ENCODE measurements at places on chromosomes 12 and 14.

DNA sequence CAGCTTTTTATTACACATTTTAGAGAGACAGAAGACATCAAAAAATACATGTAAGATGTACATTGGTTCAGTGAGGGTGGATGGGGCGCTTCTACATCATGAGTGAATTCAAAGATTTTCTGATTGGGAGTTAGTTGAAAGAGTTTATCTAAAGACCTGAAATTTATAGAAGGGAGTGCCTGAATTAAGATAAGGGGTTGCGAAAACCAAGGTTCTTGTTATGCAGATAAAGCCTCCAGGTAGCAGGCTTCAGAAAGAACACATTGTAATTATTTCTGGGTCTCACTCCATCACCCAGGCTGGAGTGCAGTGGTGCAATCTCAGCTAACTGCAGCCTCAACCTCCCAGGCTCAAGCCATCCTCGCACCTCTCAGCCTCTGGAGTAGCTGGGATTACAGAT is 26.2 kb upstream of the TMPO start:
- DNase-seq: no peak

DNA sequence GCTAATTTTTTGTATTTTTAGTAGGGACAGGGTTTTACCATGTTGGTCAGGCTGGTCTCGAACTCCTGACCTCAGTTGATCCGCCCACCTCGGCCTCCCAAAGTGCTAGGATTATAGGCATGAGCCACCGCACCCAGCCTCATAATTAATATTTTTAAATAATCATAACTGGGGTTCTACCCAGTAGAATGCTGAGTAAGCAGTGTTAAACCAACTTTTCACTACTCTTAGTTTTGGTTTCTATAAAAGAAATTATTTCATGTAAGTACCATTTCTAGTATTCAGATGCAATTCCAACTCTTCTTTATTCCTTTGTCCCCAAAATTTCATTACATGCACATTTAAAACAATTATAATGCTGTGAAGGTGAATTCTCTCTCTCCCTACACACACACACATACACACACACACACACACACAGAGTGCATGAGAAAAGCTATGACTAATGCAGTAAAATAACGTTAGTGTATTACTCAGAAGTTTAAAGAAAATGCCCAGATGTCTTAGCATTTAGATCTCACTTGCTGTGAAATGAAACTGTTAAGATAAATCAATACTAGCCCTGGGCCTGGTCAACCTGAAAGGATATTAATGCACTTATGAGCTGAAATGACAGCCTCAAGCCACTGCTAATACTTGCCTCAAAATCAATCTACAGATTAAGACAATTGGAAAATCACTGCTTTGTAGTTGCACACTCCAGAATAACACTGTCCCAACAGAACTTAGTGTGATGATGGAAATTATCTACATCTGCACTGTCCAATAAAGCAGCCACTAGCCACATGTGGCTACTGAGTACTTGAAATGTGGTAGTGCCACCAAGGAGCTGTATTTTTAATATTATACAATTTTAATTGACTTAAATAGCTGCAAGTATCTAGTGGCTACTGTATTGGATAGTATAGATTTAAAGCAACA is 36.0 kb downstream of the PTPN21 start:
- DNase-seq: no peak

GRCh38 chr12:64890873-64891468 is 66.5 kb downstream of the TBC1D30 start:
- DNase-seq: peak; percentile 22

DNA sequence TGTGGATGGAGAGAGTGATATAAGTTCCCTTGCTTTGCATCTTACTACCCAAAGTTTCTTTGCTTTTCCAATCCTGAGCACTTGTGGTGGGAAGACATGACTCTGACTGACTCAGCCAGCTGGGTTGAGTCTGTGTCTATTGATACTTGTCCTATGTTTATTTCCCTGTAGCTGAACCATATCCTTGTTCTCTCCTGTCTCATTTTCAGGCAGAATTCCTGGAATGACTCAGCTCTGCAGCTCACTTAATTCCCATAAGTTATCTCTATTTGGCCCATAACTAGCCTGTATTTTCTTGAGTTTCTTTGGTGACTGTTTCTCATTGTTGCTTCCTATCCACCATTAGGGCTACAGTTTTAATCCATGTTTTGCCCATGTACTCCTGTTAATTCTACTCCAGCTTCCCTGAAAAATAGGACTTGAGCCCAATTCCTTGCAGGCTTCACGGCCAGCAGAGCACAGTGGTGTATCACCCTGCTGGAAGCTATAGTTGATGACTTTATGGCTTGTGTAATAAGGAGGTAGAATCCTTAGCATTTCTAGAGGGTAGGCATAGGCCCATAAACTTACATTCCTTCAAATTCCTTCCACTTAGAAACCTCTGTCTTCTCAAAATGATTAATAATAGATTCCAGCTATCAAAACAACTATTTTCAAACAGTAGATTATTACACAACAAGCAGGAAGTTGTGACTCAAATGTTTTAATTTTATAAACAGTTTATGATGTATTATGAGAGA is 183.1 kb downstream of the TMTC3 start:
- DNase-seq: no peak

- no peak for DNase-seq
These were observed 40.5 kb upstream of the GPR68 start for GRCh38 chr14:91284791-91285548.

GRCh38 chr12:67909091-67909531 is 80.1 kb upstream of the IFNG-AS1 start:
- no peak for DNase-seq

DNA sequence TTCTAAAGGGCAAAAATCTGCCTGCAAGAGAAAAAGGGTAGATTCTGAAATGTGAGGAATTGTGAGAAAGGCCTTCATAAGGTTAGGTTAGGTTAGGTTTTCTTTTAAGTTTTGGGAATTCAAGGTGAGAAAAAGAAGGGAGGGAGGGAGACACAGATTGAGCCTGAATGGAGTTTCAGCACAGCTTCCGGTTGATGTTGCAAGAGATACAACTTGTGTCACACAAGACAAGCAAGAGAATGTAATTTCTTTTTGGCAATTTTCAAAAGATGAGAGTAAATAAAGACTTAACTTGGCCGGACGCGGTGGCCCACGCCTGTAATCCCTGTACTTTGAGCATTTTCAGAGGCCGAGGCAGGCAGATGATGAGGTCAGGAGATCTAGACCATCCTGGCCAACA is 63.8 kb downstream of the CPSF2 start:
- no peak for DNase-seq

- no peak for DNase-seq
These were observed 17.5 kb downstream of the C2CD5 start for GRCh38 chr12:22526836-22527235.

DNA sequence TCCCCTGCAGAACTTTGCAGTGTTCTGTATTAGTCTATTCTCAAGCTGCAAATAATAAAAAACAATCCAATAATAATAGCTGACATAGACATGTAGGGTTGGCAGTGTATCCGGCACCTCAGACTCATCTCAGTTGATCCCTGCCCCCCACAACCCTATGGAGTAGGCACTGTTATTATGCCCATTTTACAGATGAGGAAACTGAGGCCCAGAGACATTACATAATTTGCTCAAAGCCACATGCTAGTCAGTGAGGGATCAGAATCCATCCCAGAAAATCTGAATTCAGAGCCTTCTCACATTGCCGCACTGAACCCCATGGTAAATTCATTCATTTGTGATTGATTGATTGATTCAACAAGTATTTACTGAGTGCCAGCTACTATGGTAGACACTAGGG is 226.6 kb upstream of the PWP1 start:
- no peak for DNase-seq

- no peak for DNase-seq
These were observed 176.9 kb upstream of the MDGA2 start for GRCh38 chr14:47852278-47852677.

- DNase-seq: no peak
These were observed 19.3 kb upstream of the MMP17 start for GRCh38 chr12:131808744-131809371.

DNA sequence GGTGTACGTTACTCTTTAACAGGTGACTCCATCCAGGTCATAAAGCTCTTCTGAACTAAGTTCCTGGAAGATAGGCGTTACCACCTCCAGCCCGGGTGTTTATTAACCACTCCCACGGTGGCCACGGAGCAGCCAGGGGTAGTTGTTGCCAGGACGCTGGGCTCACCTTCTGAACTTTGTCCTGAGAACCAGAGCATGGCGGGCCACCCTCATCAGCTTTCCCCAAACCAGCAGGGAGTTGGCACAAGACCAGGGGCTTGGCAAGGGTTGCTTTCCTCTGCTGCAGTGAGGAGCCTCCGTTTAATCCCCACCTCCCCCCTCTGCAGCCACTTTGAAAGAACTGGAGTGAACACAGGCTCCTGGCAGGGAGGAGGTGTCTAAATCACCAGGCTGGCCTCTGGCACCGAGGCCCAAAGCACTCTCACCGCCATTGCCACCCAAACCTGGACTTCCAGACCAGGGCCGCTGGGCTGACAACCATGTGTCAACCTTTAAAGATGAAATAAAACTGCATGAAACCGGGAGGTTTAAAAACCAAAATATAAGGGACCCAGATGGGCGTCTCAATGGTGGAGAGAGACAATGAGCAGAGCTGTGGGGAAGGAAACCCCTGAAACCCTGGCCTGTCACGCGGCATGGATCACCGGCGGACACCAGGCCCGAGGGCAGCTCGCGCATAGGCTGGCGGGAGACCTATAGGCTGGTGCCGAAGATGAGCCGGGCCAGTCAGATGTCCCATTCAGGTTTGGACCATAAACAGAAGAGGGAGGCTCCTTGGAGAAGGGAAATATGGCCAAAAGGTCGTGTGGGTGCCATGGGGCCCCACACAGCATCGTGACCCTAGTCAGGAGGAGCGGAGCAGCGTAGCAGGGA is 30.9 kb upstream of the TDRD9 start:
- DNase-seq: no peak

- peak; percentile 14 for DNase-seq
These were observed 172.2 kb downstream of the PTPRO start for GRCh38 chr12:15494329-15495046.

GRCh38 chr12:39807043-39807442 is 187.4 kb upstream of the ABCD2 start:
- no peak for DNase-seq

DNA sequence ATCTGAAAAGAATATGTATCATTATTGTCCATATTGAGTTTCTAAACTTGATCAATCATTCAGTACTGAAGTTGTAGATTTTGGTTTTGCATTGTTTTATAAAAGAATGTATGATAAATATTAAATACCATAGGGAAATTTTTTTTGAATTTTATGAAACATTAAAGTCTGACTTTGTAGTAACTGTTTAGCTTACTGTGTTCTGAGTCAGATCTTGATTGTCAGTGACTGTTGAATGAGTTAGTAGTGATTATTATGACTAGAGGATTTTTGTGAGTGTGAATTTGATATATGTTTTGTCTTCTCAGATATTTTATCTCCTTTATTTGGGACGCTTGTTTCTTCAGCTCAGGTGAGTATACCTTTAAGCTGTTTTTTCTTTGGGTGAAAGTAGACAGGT is 10.1 kb downstream of the TDP1 start:
- DNase-seq: no peak

DNA sequence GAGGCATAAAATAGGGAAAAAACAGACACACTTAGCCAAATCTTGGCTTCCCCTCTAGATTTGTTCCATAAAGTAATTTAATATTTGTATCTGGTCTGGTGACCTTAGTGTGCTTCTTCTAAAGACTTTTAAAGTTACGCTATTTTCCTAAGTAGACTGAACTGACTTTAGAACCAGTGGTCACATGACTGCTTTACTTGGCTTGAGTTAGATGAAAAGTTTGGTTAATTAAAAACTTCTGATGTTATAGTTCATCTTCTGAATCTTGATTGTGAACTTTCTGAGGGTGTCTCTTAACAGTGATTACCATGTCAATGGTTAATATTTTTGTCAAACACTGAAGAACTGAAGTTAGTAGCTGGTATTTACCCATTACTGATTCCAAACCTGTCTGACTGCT is 2.6 kb downstream of the BBS10 start:
- DNase-seq: no peak

- no peak for DNase-seq
These were observed 1099.4 kb downstream of the FSCB start for GRCh38 chr14:43407706-43408105.

DNA sequence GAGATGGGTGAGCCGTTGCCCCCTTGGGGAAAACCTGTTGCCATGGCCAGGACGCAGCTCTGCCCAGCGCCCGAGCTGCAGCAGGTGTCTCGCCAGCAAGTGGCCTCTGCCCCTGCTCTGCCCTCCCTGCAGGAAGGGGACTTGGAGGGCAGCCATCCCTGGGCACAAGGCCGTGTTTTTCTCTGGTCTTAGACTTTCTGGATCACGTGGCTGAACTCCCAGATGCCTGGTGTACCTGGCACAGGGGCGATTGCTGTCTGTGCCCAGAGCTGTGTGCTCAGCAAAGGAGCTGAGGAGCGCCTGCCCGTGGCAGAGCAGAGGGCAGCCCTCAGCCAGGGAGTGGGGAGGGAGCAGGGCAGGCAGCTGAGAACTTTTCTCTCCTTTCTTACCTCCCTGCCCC is 38.0 kb downstream of the TMEM63C start:
- no peak for DNase-seq

- DNase-seq: no peak
These were observed 21.1 kb upstream of the ATF1 start for GRCh38 chr12:50742776-50743175.

DNA sequence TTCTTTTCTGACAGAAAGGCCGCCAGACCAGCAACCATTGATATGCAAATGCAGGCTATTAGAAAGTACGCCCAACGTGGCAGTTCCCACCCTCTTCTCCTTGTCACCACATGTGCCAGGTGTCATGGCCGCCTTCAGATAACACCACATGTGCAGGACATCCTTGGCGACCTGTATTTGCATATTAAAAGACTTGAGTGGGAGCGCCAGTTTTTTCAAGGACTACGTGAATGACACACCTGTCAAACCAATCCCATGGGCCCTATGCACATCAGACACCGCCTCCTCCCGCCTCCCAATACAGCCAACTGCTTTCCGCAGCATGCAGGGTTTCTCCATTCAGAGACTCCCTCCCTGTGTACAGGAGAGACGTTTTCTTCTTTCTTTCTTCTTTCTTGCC is 318.6 kb upstream of the FAR2 start:
- DNase-seq: no peak

DNA sequence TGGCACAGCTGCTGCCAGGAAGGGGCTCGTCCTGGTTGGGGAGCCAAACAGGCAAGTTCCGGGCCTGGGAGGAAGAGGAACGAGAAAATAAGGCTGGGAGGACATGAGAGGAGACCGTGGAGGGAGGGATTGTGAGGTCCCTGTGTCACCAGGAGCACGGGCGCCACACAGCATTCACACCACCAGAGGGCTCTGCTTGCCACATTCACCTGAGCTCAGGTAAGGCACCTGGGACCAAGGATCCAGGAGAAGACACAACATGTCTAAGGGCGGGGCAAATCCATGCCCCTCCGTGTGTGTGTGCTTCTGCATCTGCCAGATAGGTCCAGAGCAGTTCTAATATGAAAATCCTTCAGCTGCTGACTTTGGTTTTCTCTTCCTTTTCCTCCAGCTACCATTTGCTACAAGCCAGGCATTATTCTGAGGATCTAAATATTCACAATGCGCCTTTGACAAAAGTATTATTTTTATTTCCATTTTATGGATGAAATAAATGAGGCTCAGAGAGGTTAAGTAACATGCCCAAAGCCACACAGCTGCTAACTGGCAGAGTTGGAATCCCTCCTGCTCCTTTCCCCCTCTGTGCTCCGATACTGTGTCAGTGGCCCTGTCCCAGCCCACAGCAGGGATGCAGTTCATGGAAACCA is 14.6 kb downstream of the RAPGEF3 start:
- no peak for DNase-seq

GRCh38 chr14:26626256-26626655 is 28.4 kb upstream of the NOVA1 start:
- no peak for DNase-seq
